ENCODE measurements at places on chromosomes 12 and 14. TPM values are rescaled to one million over a fixed set of nuclear protein-coding genes. Genes with fewer than 3 reads are reported as not detected.

Gene HCAR3
- 2.0 TPM for total RNA-seq

Gene KRT77
- 0.21 TPM for total RNA-seq

Gene EFCAB11
- total RNA-seq, result 6.9 TPM

Gene MMP19
- total RNA-seq, result 1.2 TPM

Gene HOXC4
- total RNA-seq, result not detected

Gene GLIPR1L1
- total RNA-seq, result not detected

Gene KCNJ8
- 0.14 TPM for total RNA-seq

Gene SERPINA12
- total RNA-seq, result not detected

Gene LGR5
- not detected for total RNA-seq

Gene ZFHX2
- 0.21 TPM for total RNA-seq

Gene IRAK3
- 1.2 TPM for total RNA-seq

Gene TBX5
- total RNA-seq, result 0.35 TPM

Gene CCDC91
- total RNA-seq, result 14.4 TPM

Gene SERPINA6
- total RNA-seq, result not detected

Gene PLD4
- total RNA-seq, result not detected

Gene KLRC3
- total RNA-seq, result 0.99 TPM

Gene SCN8A
- total RNA-seq, result under 0.01 TPM

Gene NFE2
- total RNA-seq, result not detected

Gene HRK
- total RNA-seq, result not detected

Gene DHRS2
- total RNA-seq, result 0.21 TPM

Gene DIO3
- not detected for total RNA-seq

Gene TDRD9
- total RNA-seq, result 0.74 TPM

Gene GPR137C
- not detected for total RNA-seq

Gene LRTM2
- not detected for total RNA-seq

Gene KRT75
- 2.6 TPM for total RNA-seq

Gene VPS29
- 96.6 TPM for total RNA-seq

Gene CPSF2
- total RNA-seq, result 30.8 TPM

Gene MYF5
- not detected for total RNA-seq

Gene RFX4
- total RNA-seq, result not detected

Gene DNAJC22
- total RNA-seq, result 0.35 TPM

Gene NGB
- not detected for total RNA-seq

Gene ADSS1
- 13.1 TPM for total RNA-seq

Gene CFAP54
- total RNA-seq, result 0.63 TPM

Gene TGM1
- total RNA-seq, result 229 TPM

Gene TMEM179
- total RNA-seq, result not detected

Gene OTX2
- total RNA-seq, result not detected

Gene TSHR
- total RNA-seq, result not detected

Gene ENDOU
- 3.4 TPM for total RNA-seq

Gene HCAR1
- 0.21 TPM for total RNA-seq

Gene SVOP
- total RNA-seq, result not detected

Gene KLHL42
- 12.4 TPM for total RNA-seq

Gene TBX3
- 3.7 TPM for total RNA-seq

Gene AVPR1A
- not detected for total RNA-seq

Gene GUCY2C
- total RNA-seq, result not detected

Gene CEBPE
- total RNA-seq, result not detected

Gene DMAC2L
- total RNA-seq, result 6.8 TPM

Gene ADAM21
- 1.2 TPM for total RNA-seq

Gene TMEM132D
- total RNA-seq, result not detected

Gene ART4
- total RNA-seq, result not detected

Gene LUM
- total RNA-seq, result 2.8 TPM

Gene TAS2R42
- total RNA-seq, result not detected
